Activated naive CD8-positive, alpha-beta T cell treated with anti-CD3 and anti-CD28 coated beads, Interleukin-2, amount 50 U/mL, for 24 hours (primary cell): ENCODE measurements at places on chromosomes 5 and 9.

DNA sequence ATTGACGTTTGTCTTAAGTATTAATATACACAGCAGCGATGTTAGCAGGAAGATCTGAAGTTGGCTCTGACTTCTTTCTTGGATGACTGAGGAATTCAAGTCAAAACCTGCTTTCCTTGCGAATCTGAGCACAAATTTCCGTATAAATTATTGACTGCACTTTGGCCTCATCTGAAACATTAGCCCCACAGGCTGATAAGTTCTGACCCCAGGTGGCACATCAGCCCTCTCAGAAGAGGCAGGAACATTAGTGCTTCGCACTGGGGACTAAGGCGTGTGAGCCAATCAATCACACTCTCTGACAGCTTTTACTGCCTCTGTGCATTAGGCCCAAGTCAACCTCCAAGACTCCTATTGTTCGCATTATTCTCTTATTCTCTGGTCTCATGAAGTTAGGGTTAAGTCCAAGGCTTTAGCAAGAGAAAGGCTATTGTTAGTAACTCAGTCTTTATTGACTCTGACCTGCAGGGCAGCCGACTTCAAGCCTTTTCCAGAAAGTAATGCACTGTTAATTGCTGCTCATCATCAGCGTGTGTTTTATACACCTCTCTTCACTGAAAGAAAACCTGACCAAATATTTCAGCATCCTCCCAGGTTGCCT, 84.2 kb downstream of the ZNF608 start:
- DNase-seq = no peak
- H3K36me3 ChIP-seq = no peaks in the 10 kb centered on the region
- H3K4me1 ChIP-seq = peaks cover 4% of the 10 kb centered on the region
- H3K4me3 ChIP-seq = no peak overlapping the region

- H3K4me1 ChIP-seq = peaks cover 99% of the 10 kb centered on the region
- peak; percentile 68 for DNase-seq
- H3K4me3 ChIP-seq = peak overlapping the region; percentile 55
Observed at GRCh38 chr5:132099076-132099748, 25.6 kb downstream of the CSF2 start.

GRCh38 chr5:62042007-62042406, 264.0 kb upstream of the KIF2A start:
- no peak overlapping the region for H3K4me3 ChIP-seq
- no peaks in the 10 kb centered on the region for H3K36me3 ChIP-seq
- H3K27ac ChIP-seq = no peak overlapping the region
- no peaks in the 10 kb centered on the region for H3K27me3 ChIP-seq
- no peaks in the 10 kb centered on the region for H3K4me1 ChIP-seq
- no peak for DNase-seq

DNA sequence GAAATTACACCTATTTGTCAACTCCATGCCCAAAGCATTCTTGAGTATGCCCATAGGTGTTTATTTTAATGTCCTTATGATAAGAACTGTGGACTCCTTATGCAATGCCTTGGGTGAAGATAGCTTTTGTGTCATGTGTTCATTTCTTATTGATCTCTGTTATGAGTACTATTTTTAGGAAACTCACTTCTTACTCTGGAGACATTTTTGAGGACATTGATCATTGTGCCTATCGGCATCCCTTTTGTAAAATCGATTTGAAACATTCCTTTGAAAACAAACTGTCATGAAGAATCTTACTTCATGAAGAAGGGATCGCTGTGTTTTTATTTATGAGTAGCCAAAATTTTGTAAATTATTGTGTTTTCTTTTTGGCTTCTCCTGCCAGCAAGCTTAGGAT, 257.3 kb downstream of the NTRK2 start:
- no peaks in the 10 kb centered on the region for H3K4me1 ChIP-seq
- H3K27ac ChIP-seq = no peak overlapping the region
- peaks cover 14% of the 10 kb centered on the region for H3K27me3 ChIP-seq
- H3K4me3 ChIP-seq = no peak overlapping the region
- DNase-seq = no peak

DNA sequence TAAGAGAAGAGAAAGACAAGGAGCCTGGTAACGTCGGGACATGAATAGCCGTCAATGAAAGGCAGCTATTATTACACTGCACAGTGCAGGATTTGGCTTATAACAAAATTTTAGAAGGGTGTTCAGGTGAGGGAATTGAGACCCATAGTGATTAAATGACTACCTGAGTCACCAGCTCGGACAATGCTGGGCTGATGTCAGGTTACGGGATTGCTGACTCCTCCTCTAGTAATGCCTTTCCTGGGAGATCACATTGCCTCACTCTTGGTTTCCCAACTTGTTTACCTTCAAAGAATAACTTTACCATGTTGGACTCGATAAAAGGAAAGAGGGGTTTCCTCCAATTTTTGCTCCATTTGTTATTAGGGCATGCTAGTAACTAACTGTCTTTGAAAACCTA, 132.6 kb downstream of the GHR start:
- H3K4me3 ChIP-seq = no peak overlapping the region
- H3K27me3 ChIP-seq = peaks cover 4% of the 10 kb centered on the region
- no peaks in the 10 kb centered on the region for H3K36me3 ChIP-seq
- no peak for DNase-seq
- no peaks in the 10 kb centered on the region for H3K4me1 ChIP-seq
- no peak overlapping the region for H3K27ac ChIP-seq

DNA sequence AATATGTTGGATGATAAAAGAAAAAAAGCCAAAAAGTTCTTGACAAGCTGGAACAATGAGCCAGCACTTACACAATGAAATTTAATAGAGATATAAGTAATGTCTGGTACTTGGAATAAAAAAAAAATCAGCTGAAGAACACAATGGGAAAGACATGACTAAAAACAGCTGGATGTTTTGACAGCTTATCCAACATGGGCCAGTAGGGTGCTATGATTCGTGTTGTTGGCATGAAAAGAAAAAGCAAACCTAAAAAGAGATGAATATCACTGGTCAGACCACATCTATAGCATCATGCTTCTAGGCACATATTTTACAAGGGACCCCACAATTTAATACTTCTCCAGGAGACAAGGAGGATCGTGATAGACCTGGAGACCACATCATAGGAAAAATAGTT, 175.3 kb downstream of the ARL15 start:
- peaks cover 5% of the 10 kb centered on the region for H3K36me3 ChIP-seq
- no peaks in the 10 kb centered on the region for H3K4me1 ChIP-seq
- no peaks in the 10 kb centered on the region for H3K27me3 ChIP-seq
- no peak for DNase-seq

DNA sequence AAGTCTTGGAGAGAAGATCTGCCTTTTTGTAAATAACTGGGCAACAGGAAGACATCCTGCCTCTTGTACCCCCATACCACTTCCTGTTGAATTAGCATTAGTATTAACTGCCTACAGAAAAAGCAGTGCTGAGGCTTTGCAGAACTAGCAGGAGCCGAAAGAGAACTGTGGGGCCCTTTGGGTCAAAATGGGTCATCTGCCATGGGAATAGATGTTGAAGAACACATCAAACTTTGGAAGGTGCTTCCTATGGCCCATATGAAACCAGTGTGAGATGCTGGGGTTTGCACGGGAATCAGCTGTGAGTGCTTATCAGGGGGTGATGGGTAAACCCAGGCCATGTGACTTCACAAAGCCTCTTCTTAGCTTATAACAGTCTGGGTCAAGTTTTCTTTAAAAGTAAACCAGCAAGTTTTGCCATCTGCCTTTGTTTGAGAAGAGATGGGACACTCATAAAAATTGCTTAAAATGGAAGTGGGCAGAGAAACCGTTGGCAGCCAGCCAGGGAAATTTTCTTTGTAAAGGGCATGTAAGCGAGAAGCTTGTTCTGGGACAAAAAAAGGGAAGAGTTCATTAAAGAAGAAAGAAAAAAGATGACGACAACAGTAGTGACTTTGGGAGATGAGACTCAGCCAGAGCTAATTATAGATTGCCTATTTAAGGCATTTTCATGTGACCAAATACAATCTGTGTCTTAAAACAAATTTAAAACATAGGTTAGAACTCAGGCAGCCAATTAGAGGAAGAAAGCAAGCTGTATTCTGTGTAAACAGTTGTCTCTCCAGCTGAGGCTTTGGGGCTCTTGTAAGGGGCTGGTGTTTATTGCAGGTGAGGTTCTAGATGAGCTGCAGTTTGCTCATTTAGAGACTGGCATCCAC, 4.4 kb downstream of the SLC25A25 start:
- H3K4me3 ChIP-seq = peak overlapping the region; percentile 70
- H3K36me3 ChIP-seq = peaks cover 5% of the 10 kb centered on the region
- H3K27me3 ChIP-seq = no peaks in the 10 kb centered on the region
- H3K4me1 ChIP-seq = peaks cover 55% of the 10 kb centered on the region

DNA sequence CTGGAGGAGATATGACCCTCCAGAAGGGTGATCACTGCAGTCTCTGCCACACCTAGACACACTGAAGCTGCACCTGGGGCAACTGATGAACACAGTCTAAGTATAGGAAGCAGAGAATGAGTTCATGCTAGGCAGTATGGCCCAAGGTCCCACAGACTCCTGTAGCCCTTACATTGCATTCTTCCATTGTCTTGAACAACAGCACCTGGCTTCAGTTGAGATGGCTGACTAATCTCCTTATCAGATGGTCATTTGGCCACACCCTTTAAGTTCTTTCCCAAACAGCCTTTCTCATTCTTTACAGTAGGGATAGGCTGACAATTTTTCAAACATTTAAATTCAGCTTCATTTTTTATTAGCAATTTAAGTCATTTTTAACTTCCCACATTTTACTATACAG, 23.1 kb downstream of the CENPK start:
- H3K4me3 ChIP-seq = no peak overlapping the region
- H3K27me3 ChIP-seq = no peaks in the 10 kb centered on the region
- H3K27ac ChIP-seq = no peak overlapping the region

- H3K36me3 ChIP-seq = no peaks in the 10 kb centered on the region
- DNase-seq = no peak
Observed at GRCh38 chr9:32200241-32200640, 184.2 kb upstream of the ACO1 start.

- peaks cover 26% of the 10 kb centered on the region for H3K36me3 ChIP-seq
- H3K4me1 ChIP-seq = peaks cover 55% of the 10 kb centered on the region
- H3K4me3 ChIP-seq = peak overlapping the region; percentile 47
- peak overlapping the region; percentile 93 for H3K27ac ChIP-seq
- peak; percentile 65 for DNase-seq
Observed at GRCh38 chr5:172274951-172275753, 8.4 kb downstream of the UBTD2 start.

GRCh38 chr9:74765481-74765971, 122.2 kb downstream of the TRPM6 start:
- H3K36me3 ChIP-seq = no peaks in the 10 kb centered on the region
- H3K4me1 ChIP-seq = no peaks in the 10 kb centered on the region
- no peak overlapping the region for H3K27ac ChIP-seq
- no peak overlapping the region for H3K4me3 ChIP-seq
- DNase-seq = no peak
- peaks cover 20% of the 10 kb centered on the region for H3K27me3 ChIP-seq

DNA sequence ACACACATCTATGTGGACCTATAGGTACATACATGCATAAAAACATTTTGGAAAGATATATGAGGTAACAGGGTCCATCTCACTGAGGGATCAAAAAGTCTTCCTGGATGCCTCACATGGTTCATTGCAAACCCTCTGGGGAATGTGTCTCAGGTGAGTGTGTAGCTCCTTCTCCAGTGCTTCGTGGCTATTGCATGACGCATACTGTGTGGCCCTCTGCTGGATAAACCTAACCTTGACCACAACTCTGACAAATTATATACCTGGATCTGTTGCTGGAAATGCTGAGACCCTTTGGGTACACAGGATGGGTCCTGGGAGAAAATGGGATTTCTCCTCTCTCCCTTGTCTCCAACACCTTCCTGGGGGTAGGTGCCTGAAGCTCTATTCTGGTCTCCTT, 91.9 kb downstream of the JAKMIP2 start:
- no peak overlapping the region for H3K4me3 ChIP-seq
- no peak overlapping the region for H3K27ac ChIP-seq
- H3K36me3 ChIP-seq = no peaks in the 10 kb centered on the region
- no peak for DNase-seq
- no peaks in the 10 kb centered on the region for H3K4me1 ChIP-seq

GRCh38 chr9:98074115-98074990, 17.8 kb downstream of the NANS start:
- H3K4me3 ChIP-seq = no peak overlapping the region
- H3K36me3 ChIP-seq = peaks cover 18% of the 10 kb centered on the region
- no peaks in the 10 kb centered on the region for H3K27me3 ChIP-seq
- DNase-seq = peak; percentile 73
- peak overlapping the region; percentile 79 for H3K27ac ChIP-seq

DNA sequence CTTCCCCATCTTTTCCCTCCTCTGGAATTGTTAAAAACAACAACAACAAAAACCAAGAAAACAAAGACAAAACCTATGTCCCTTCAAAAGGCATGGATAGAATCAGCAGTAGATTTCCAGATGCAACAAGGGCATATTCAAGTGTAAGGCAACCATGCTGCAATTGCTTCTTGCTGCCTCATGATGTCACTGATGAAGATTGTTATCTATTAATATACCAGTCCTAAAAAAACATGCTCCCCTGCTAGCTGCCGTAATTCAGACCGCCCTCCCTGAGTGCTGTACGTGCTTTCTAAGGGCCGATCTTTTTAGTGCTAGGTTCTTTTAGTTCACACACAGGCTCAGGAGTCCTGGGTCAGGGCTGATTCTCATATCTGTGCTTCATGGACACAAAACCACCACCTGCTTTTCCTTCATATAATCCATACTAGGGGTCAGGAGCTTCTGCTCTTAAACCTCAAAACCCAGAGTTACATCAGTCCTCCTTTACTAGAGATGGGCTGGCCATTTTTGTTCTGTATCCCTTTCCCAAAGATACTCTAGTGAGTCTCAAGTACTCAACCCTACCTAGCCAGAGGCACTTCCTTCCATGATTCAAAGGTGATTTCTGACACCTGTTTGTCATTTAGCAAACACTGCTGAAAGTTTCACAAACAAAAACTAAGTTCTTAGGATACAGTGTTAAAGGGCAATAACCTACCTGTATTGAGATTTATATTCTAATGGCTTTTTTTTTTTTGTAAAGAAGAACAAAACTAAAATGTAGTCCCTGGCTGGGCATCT, 82.1 kb downstream of the GIN1 start:
- no peaks in the 10 kb centered on the region for H3K36me3 ChIP-seq
- DNase-seq = no peak
- no peak overlapping the region for H3K27ac ChIP-seq
- H3K4me1 ChIP-seq = no peaks in the 10 kb centered on the region
- peaks cover 2% of the 10 kb centered on the region for H3K27me3 ChIP-seq
- no peak overlapping the region for H3K4me3 ChIP-seq
